Activated T-cell treated with anti-CD3 and anti-CD28 coated beads for 4 hours (primary cell): ENCODE measurements at places on chromosomes 2 and 18.

DNA sequence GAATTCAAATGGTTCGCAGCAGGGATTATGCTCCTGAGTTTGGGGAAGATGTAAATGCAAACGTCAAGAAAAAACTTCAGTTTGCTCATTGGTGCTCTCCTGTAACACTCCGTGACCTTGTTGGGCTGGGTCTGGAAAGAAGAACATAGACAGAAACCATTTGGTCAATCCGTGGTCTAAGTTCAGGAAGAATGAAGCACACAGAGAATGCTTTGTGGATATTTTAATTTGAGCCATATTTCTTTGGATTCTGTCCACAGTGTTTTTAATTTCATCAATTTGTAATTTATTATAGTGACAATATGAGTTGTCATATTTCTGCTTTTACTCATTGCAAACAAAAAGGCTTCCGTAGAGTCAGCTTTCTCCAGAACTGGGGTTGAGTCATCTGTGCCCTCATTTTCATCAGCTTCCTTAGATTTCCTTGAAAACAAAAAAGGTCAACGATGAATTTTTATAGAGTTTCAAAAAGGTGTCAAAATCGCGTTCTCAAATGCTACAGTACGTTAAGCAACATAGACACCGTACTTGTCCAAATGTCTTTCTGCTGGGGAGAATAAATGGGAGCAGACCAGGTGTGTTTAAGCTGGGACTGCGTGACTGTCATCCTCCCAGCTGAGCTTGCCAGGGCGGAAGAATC lies 606.4 kb downstream of the RNF144A start:
- no peak for DNase-seq

DNA sequence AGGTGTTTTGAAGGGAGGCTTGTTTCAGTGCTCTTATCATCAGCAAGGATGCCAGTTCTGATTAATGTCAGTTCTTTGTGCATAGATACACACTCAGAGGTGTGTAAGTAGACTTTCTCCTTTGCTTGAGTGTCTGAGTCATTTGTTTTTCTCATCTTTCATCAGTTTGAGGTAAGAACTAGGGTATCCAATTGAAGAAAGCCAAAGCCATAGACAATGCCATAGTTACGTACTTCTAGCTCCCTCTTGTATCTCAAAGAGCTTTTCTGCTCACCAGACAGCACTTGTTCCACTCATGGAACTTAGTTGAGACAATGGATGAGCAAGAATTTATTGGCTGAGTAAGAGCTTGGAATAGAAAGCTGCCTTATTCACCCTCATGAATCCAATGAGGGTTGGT lies 520.1 kb downstream of the PIK3C3 start:
- no peak for DNase-seq

- DNase-seq, result no peak
These were observed 5.0 kb upstream of the CRYGB start for GRCh38 chr2:208150956-208151355.

DNA sequence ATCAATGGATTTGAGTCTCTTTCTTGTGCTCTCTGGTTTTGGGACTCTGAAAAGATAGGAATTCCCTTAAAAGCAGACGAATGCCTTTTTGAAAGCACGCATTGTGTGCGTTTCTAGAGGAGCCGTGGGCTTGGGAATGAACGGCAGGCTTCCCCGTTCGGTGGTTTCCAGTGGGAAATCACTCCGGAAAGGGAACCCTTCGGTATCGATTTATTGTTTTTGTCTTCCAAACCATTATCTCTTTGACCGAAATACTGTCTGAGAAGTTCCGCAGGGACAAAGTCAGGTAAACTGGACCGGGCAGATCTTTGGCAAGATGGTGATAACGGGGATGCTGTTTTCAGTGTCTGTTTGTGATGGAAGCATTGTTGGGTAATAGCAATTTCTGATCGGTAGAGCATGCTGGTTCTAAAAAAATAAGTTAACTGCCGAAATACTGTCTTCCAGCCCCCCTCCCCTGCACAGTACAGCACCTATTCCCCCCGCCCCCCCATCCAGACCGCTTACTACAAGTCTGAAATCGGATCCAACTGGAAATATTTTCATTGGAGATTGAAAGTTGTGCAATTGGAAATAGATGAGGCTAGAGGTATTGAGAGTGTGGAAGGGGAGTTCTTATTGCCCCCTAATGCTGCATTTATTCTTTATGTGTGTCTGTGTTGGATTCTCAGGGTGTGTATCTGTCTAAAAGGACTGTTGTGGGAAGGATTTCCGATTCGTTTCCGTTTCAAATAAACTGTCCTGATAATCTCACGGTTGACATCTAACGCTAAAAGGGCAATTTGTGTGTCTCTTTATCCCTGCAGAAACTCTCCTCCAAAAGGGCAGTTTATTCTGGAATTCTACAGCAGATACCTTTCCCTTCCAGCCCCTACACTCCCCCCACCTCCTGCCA lies 635 bp downstream of the SETBP1 start:
- DNase-seq, result no peak

- no peak for DNase-seq
These were observed 157.4 kb downstream of the FBXO15 start for GRCh38 chr18:73990258-73990657.

DNA sequence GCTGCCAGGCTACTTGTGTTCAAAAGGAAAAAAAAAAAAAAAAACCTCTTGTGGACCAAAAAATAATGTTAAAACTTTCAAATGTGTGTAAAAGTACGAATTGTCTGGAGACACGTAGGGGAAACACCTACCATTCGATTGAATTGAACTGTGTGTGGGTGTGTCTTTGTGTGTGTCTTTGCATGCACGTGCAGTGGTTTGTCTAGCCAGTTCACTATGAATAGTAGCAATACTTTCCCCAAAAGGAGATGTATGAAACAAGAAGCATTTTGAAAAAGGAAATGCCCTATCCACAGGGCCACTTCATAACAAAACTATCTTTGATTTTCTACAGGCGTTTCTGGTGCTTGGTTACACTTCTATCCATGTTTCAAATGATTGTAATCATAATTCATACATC lies 186.8 kb downstream of the RPRM start:
- DNase-seq, result no peak

- DNase-seq, result no peak
These were observed 157.9 kb downstream of the FMNL2 start for GRCh38 chr2:152492911-152493310.
